ENCODE measurements at places on chromosomes 6 and 20. TPM values are rescaled to one million over a fixed set of nuclear protein-coding genes. Genes with fewer than 3 reads are reported as not detected.

Gene KCNS1
- total RNA-seq: 0.53 TPM

Gene NOX3
- total RNA-seq: not detected

Gene RAD21L1
- under 0.01 TPM for total RNA-seq

Gene SAMD3
- total RNA-seq: not detected

Gene AURKA
- total RNA-seq: 1.6 TPM

Gene TINAG
- not detected for total RNA-seq

Gene ADTRP
- total RNA-seq: 17.6 TPM

Gene DNMT3B
- total RNA-seq: 0.79 TPM

Gene SCUBE3
- not detected for total RNA-seq

Gene ERVFRD-1
- total RNA-seq: not detected

Gene GLP1R
- not detected for total RNA-seq

Gene C6orf163
- total RNA-seq: 1.6 TPM

Gene SLC22A7
- total RNA-seq: not detected

Gene LINC00237
- not detected for total RNA-seq

Gene DEF6
- 26.0 TPM for total RNA-seq

Gene CNR1
- under 0.01 TPM for total RNA-seq

Gene MAS1L
- total RNA-seq: not detected

Gene CRISP3
- total RNA-seq: under 0.01 TPM
